ENCODE measurements at places on chromosomes 7 and 10. TPM values are rescaled to one million over a fixed set of nuclear protein-coding genes. Genes with fewer than 3 reads are reported as not detected.

- no peak overlapping the region for H3K27ac ChIP-seq
- H3K4me1 ChIP-seq: no peaks in the 10 kb centered on the region
- H3K36me3 ChIP-seq: no peaks in the 10 kb centered on the region
- no peak for DNase-seq
- H3K4me3 ChIP-seq: no peak overlapping the region
- H3K27me3 ChIP-seq: no peaks in the 10 kb centered on the region
Measured at GRCh38 chr7:34449765-34450164, 208.3 kb upstream of the NPSR1 start.

DNA sequence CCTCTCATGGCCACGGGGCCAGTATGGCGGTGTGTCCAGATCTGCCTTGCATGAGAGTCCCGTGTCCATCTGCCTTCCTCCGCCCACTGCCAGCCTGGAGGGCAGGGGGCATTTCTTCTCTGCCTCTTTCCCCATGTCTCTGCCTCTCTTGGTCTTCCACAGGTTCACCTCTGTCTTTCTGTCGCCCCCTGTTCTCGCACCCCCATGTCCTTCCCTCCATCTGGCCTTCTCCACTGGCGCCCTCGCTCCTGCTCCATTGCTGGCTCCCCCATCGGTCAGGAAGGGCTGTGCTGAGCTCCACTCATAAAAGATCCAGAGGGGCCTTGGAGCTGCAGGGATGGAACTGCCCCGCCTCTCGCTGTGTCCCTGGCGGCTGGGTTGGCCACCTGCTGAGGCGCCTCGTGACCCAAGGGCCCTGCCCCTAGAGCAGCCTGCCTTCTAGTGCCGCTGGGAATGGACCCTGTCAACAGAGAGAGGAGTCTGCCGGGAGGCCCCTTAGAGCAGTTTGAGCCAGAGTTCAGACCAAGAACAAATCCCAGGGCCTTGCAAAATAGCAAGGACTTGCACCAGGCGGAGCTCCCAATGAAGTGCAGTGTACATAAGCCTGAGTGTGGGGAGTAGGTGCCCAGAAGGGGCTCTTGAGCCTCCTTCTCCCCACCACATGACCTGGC is 42.0 kb downstream of the GOLGA7B start:
- DNase-seq: no peak
- no peaks in the 10 kb centered on the region for H3K4me1 ChIP-seq
- no peak overlapping the region for H3K27ac ChIP-seq
- no peaks in the 10 kb centered on the region for H3K27me3 ChIP-seq
- H3K36me3 ChIP-seq: no peaks in the 10 kb centered on the region
- H3K4me3 ChIP-seq: no peak overlapping the region

The ZNF487 gene
- total RNA-seq: 0.85 TPM

- no peaks in the 10 kb centered on the region for H3K27me3 ChIP-seq
- H3K27ac ChIP-seq: no peak overlapping the region
- H3K4me3 ChIP-seq: no peak overlapping the region
- no peaks in the 10 kb centered on the region for H3K36me3 ChIP-seq
- no peak for DNase-seq
Measured at GRCh38 chr10:103861505-103861904, 6.1 kb upstream of the SH3PXD2A start.

The SPDYE17 gene
- not detected for total RNA-seq

GRCh38 chr10:6446711-6447110 is 133.4 kb downstream of the PRKCQ start:
- no peak overlapping the region for H3K27ac ChIP-seq
- no peaks in the 10 kb centered on the region for H3K27me3 ChIP-seq

The STX1A gene
- total RNA-seq: 2.4 TPM

GRCh38 chr7:82179311-82179710 is 264.3 kb downstream of the CACNA2D1 start:
- DNase-seq: no peak
- no peak overlapping the region for H3K4me3 ChIP-seq
- H3K27ac ChIP-seq: no peak overlapping the region
- no peaks in the 10 kb centered on the region for H3K27me3 ChIP-seq
- H3K36me3 ChIP-seq: no peaks in the 10 kb centered on the region

GRCh38 chr7:96558530-96558929 is 151.1 kb downstream of the SEM1 start:
- H3K27me3 ChIP-seq: no peaks in the 10 kb centered on the region
- no peak for DNase-seq
- H3K27ac ChIP-seq: no peak overlapping the region
- H3K36me3 ChIP-seq: no peaks in the 10 kb centered on the region
- H3K4me3 ChIP-seq: no peak overlapping the region

The MSMB gene
- not detected for total RNA-seq

DNA sequence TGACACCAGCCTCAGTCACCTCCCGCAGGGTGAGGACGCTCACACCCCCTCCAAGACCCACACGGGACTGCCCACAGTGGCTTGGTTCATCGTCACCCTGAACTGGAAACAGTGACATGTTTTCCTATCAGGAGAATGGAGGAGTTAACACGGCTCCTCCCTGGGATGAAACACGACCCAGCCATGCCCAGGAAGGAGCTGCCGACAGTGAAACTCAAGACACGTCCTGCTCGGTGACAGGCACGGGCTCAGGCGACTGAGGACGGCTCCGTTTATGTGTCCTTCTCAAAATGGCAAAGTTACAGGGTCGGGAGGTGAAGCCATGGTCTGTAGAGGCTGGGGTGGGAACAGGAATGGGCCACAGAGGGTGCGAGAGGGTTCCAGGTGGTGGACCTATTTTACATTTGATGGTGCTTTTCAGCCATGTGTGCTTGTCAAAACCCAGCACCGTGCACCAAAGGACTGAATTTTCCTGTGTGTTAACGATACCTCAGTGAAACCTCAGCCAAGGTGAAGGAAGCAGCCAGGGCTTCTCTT is 272.4 kb downstream of the ADARB2 start:
- H3K4me3 ChIP-seq: no peak overlapping the region
- DNase-seq: no peak
- H3K4me1 ChIP-seq: no peaks in the 10 kb centered on the region
- no peak overlapping the region for H3K27ac ChIP-seq
- H3K36me3 ChIP-seq: no peaks in the 10 kb centered on the region

- no peak for DNase-seq
- no peaks in the 10 kb centered on the region for H3K4me1 ChIP-seq
- no peak overlapping the region for H3K27ac ChIP-seq
Measured at GRCh38 chr10:49170632-49171325, 17.4 kb downstream of the TMEM273 start.

DNA sequence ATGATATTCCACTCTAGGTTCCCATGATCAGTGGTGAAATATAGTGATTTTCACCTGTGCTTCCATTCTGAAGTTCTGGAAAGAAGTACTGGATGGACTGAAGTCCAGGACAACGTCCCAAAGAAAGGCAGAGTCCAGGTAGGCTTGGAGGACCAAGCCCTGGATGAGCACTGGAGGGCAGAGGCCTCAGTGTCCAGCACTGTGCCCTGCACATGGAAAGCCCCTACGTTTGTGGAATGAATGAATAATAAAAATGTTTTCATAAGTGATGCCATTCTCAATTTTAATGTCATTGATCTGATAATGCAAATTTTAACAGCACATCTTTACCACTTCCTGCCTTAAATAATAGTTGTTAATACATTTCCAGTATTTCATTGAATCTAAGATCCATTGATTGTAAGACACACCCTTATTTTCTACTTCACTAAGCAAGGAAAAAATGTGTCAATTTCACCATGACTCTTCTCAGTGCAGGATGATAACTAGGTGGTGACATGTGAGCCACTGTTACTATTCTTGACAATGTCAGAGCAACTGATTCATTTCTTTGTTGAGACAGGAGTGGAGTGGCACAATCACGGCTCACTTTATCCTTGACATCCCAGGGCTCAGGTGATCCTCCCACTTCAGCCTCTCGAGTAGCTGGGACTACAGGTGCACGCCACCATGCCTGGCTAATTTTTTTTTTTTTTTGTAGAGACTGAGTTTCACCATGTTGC is 35.2 kb downstream of the ZNF783 start:
- no peak for DNase-seq
- peaks cover 9% of the 10 kb centered on the region for H3K36me3 ChIP-seq
- H3K27me3 ChIP-seq: no peaks in the 10 kb centered on the region
- no peaks in the 10 kb centered on the region for H3K4me1 ChIP-seq

The SLC13A1 gene
- 0.09 TPM for total RNA-seq

Measured in pancreas (tissue), 10 donors.